Activated CD4-positive, alpha-beta T cell treated with anti-CD3 and anti-CD28 coated beads, Interleukin-2, amount 50 U/mL, for 48 hours (primary cell): ENCODE measurements at places on chromosomes 2 and 18.

- DNase-seq = no peak
These were observed 25.6 kb downstream of the GNLY start for GRCh38 chr2:85719609-85720240.

DNA sequence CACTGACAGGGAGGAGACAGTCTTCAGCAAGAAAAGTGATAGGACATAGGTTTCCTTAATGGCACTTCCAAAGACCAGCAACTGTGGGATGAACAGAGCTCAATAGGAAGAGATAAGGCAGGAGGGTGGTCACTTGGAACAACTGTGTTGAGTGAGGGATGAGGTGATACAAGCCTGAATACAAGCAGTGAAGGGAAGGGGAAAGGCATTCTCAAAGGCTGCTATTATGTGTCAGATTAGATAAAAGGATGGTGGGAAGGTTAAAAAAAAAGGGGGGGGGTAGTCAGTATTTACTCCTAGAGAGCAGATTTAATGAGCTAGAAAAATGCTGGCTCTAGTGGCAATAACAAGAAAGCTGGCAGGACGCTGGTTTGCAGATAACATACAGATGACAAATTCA is 25.7 kb downstream of the CCBE1 start:
- no peak for DNase-seq

- DNase-seq = peak; percentile 46
These were observed 20.5 kb upstream of the LRPPRC start for GRCh38 chr2:44016282-44016681.

- DNase-seq = no peak
These were observed 360.3 kb upstream of the SPHKAP start for GRCh38 chr2:228541789-228542188.

DNA sequence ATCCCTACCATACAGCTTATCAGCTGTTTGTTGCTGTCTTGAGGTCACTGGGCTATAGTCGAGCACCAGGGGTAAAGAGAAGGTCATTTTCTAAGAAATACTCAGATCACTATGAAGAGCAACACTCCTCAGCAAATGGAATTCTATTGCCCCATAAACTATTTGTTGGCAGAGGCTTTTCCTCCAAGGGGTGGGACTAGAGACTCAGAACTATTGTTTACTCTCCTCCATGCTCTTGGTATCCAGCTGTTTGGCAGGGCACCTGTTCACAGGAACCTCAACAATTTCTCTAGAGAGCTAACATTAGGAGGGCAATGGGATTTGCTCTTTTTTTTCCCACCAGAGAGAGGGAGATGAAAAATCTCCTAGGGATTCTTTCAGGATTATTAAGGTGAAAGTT is 249.1 kb upstream of the SPRED2 start:
- DNase-seq = no peak

- no peak for DNase-seq
These were observed 62.7 kb upstream of the ST3GAL5 start for GRCh38 chr2:85951351-85952067.

DNA sequence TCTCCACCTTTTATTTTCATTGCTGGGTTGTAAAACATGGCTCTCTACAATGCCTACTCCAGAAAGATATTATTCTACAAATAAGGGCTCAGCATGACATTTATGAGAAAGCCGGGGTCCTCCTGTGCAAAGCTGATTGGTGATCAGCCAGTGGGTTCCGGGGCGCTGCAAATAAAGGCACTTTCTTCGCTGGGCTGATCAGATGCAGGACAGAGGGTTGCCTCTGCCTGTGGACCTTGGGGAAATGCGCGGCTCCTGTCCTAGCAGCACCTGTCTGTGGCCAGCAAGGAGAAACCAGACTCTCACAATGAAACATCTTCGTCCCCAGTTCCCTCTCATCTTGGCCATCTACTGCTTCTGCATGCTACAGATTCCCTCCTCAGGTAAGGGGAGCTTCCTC is at the start of gene NMS:
Gene NMS, plus strand, starts transcription at position 301 of the 400 bp plus-strand sequence. Its CDS starts 7 bp downstream, at position 308.
- no peak for DNase-seq
